ENCODE measurements at places on chromosomes 7 and 10. TPM values are rescaled to one million over a fixed set of nuclear protein-coding genes. Genes with fewer than 3 reads are reported as not detected.
A peak's percentile ranks its signal among the peaks of the same experiment; 100 is the strongest.

GRCh38 chr10:124063750-124064603 is 29.4 kb downstream of the CHST15 start:
- peak; percentile 64 for ATAC-seq

- ATAC-seq = no peak
Observed at GRCh38 chr10:87878664-87879459, 15.4 kb downstream of the PTEN start.

ZNF248 gene
- 28.9 TPM for total RNA-seq

DNA sequence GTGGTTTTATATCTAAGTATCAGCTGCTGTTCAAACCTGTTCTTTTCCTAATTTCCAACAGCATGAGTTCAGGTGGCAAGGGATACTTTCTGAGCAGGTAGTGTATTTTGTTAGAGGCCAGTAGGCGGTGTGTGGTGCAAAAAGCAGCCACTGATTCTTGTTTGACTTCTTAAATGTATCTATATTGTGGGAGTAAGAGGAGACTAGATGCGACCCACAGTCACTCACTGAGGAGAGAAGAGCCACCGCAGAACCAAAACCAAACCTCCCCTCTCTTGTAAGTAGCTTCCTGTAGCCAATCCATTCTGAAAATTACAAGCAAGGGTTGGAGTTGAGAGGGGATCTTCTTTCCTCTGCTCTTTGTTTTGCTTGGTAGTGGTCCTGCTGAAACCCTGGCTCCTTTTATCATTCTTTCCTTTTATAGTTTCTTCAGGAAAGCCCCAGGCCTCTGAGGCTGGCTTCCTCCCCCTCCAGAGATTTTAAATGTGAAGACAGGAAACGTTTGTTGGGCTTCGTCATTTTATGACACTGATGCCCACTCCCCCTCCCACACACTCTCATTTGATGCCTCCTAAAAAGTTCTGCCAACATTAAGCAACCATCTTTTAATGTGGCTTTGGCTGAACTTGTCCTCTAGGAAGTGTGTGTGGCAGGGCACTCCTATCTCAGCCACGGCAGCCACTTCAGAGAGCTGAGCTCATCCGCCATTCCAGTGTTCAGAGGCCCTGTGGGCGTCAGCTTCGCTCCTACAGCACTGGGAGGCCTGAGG is 566.0 kb downstream of the SUGCT start:
- no peak for ATAC-seq

- ATAC-seq = no peak
Observed at GRCh38 chr7:52876402-52876801, 159.0 kb upstream of the POM121L12 start.

WDFY4 gene
- 5.1 TPM for total RNA-seq

PILRA gene
- 4.4 TPM for total RNA-seq

DNA sequence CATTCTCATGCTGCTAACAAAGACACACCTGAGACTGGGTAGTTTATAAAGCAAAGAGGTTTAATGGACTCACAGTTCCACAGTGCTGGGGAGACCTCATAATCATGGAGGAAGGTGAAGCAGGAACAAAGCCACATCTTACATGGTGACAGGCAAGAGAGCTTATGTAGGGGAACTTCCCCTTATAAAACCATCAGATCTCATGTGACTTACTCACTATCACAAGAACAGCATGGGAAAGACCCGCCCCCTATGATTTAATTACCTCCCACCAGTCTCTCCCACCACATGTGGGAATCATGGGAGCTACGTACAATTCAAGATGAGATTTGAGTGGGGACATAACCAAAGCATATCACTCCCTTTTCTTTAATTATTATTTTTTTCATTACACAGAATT is 16.6 kb downstream of the COL28A1 start:
- no peak for ATAC-seq

DNA sequence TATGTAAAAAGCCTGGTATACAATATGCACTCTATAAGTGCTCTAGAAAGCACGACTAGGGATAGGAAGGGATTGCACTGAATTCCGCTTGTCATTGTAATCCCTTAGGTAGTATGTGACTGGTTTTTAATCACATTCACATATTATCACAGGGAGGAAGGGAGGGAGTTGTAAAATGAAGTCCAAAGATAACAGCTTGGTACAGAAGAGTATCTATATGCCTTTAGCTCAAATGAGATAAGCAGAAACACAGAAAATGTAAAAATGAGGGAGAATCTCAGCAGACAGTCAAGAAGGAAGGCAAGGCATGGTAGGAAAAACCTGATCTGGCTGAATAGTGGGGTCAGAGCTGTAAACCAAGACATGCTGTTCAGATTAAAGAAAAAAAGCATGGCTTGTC is 63.4 kb downstream of the ABI1 start:
- ATAC-seq = no peak

DNA sequence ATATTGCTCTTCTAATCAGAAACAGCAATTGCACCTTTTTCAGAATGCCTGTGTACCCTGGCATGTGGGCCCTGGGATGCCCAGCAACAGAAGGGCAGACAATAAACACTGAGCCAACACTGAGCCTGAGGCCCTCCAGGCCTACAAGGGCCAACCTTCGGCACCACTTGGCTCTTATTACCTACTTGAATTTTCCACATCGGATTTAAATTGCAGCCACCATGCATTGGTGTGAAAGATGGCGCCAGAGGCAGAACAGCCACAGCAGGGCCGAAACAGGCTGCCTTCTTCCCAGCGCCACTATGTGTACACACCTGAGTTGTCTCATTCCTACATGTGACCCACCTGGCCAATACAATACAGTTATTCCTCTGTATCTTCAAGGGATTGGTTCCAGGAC is 51.4 kb upstream of the EZH2 start:
- ATAC-seq = no peak

GRCh38 chr10:86313621-86314041 is 53.0 kb downstream of the GRID1 start:
- no peak for ATAC-seq

GTF2I gene
- total RNA-seq = 160 TPM

- no peak for ATAC-seq
Observed at GRCh38 chr10:22722626-22723169, 8.3 kb upstream of the PIP4K2A start.

NPTX2 gene
- 27.1 TPM for total RNA-seq

- no peak for ATAC-seq
Observed at GRCh38 chr7:92667816-92668535, 77.8 kb upstream of the FAM133B start.

DNA sequence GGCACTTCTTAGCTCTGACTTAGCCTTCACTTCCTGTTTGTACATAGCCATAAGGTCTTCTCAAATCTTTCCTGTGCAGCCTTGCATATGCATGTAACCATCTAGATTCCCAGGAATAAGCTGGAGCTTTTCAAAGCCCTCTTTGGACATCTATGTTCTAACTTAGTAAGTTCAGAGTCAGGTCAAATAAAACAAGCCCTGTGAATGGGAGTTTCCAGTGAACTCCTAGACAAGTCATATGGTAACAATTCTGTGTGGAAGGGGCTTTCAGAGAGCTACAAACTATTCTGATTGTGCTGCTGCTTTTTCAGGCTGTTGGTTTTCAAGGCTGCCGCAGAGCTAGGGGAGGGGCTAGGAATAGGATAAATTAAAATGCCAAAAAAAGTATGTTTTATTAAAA is 208.4 kb upstream of the AKR1E2 start:
- no peak for ATAC-seq

C10orf67 gene
- not detected for total RNA-seq

DNA sequence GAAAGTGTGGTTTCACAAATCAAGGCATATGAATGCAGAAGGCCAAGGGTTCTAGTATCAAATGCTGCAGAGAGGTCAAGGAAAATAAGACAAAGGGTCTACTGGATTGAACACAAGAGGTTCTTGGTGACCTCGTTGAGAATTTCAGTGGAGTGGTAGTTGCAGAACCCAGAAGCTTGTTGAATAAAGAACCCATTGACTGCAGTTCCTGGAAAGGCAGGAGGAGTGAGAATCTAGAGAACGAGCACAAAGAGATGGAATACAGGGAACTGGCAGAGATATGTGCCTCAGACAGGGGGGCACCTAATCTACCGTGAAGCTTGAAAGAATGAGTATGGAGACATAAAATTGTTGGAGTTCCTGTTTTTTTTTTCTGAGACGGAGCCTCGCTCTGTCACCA is 3.5 kb upstream of the SEPTIN7 start:
- no peak for ATAC-seq

- ATAC-seq = no peak
Observed at GRCh38 chr7:155722118-155722517, 77.7 kb downstream of the RBM33 start.

GRCh38 chr7:10429511-10429910 is 544.2 kb upstream of the PHF14 start:
- ATAC-seq = no peak

GRCh38 chr10:97683556-97684367 is 3.3 kb downstream of the AVPI1 start:
- no peak for ATAC-seq

DNA sequence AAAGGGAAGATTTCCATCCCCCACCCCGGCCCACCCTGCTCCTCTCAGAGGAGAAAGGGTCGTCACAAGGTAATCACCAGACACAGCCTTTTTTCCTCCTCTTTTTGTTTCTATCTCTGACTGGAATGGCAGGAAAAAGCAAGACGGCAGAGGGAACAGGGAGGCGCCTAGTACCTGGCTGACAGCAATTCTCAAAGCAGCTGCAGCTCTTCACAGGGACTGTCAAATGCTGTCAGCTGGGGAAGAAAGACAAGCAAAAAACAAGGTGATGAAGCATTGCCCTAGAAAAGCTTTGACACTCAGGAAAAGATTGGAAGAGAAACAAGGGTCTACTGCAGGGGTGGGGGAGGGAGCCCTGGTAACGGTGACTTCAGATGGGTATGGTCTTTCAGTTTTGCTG is 52.7 kb downstream of the GNA12 start:
- no peak for ATAC-seq

- ATAC-seq = no peak
Observed at GRCh38 chr7:150428671-150429451, 21.6 kb upstream of the GIMAP8 start.

CASP2 gene
- 10.1 TPM for total RNA-seq

DNA sequence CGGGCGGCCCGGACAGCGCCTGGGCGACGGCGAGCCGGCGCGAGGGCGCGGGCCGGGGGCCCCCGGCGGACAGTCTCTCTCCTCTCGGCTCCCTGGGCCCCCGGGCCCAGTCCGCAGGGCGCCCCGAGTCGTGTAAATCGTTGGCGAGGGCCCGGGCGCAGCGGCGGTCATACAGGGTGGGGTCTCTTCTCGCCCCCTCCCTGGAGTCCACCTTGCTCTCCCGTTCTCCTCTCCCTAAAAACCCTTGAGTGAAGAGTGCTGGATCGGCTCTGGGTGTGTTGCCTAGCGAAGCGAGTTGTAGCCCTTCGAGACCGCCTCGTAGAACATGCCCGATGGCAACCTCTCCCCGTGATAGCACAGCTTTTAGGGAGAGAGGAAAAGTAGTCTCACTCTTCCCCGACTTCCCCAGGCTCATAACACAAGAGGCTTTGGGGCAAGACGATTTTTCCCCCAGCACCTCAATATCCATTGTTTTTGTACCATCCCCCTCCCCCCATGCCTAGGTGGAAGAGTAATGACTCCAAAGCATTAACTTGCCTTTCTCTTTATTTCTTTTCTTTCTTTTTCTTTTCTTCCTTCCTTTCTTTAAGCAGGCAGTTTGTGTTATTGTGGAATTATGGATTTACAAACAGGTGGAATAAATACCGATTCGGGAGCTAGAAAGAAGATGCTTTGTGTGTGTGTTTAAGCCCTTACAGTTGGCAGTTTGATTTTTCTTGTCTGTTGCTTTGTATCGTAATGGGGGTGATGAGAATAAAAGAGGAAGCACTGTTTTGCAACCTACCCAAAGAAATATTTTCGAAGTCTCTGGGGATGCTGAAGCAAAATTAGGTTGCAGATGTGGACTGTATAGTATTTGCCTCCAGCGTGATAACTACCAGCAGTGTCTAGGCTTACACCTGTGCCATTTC is 822 bp downstream of the SHOC2 start:
- ATAC-seq = no peak

DNA sequence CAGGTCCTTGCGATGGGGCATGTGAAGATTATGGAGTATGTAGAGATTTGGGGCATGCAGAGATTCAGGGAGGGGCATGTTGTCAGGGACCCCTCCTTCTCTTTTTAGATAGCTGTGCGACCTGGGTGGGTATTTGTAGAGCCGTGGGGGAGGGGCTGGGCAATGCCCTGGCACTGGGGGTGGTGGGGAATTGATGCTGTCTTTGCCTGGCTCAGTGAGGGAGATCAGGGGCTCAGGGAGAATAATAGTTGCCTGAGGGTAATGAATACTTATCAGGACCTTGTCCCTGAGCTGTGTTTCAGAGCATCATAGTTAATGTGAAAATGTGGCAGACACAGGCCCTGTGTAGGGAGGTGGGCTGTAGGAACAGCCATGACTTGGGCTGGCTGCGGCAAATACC is 3.5 kb downstream of the RAMP3 start:
- ATAC-seq = no peak

SPOCK2 gene
- 9.2 TPM for total RNA-seq

DNA sequence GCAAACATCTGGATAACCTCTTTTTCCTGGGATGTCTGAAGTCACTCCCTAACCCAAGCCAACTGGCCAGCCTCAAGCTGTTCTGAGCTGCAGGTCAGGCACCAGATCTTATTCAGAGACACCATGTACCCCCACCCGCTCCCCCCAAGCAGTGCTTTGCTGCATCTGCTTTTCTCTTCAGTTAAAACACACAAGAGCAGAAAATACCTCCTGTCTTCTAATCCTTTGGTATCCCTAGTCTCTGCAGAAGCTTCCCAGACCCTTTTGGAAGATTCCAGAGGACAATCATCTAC is 3.0 kb downstream of the ZNF488 start:
- no peak for ATAC-seq

DNA sequence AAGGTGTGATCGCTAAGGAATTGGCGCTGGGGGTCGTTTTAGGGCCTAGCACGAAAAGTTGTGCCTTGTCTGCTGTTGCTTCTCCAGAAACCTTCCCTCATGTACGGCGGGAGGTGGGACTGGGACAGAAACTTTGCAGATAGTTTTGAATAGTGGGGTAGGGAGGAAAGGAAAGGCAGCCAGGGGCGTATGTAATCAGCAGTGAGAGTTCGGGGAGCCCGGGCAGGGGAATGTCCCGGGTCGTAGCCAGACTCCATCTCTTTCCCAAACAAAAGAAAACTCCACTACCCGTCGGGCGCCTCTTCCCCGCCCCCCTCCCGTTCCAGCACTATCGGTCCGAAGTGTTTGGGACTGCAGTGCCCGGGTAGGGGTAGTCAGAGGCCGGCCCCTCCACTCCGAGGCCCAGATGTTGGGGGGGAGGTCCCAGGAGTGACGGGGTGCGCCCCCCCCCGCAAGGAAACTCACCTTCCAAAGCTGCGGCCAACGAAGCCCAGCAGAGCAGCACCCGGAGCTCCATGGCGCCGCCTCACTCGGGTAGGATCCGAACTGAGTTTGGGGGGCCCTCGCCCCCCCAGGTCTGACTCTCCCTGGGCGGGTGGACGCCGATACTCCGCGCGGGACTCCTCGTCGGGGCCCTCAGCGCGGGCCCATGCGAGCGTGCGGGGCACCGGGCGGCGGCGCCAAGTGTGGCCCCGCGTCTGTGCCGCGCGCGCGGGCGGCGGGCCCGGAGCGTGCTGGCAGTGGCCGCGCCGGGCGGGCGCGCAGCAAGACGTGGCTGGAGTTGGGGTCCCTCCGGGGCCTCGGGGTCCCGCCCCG is 601 bp downstream of the EPHB4 start:
- peak; percentile 39 for ATAC-seq

All from gastroesophageal sphincter (tissue), 4 donors.